ENCODE measurements at places on chromosomes 5 and 9. TPM values are rescaled to one million over a fixed set of nuclear protein-coding genes. Genes with fewer than 3 reads are reported as not detected.

Gene SLC27A4
- total RNA-seq: 8.3 TPM

Gene GRIA1
- not detected for total RNA-seq

Gene AGXT2
- not detected for total RNA-seq

Gene MSANTD3
- 19.6 TPM for total RNA-seq

Gene GPRIN1
- 0.60 TPM for total RNA-seq

Gene SMIM27
- 24.1 TPM for total RNA-seq

Gene STK32A
- total RNA-seq: not detected

Gene GDNF
- total RNA-seq: not detected

Gene GADD45G
- 14.3 TPM for total RNA-seq

Gene SPATA31E1
- not detected for total RNA-seq

Gene GZMA
- 7.9 TPM for total RNA-seq

Gene PPP1R26
- 2.1 TPM for total RNA-seq

Gene TAF11L5
- total RNA-seq: not detected

Gene SPINK13
- total RNA-seq: not detected

Gene SHROOM1
- total RNA-seq: 0.20 TPM

Gene NACC2
- 5.8 TPM for total RNA-seq

Gene PAIP2
- 123 TPM for total RNA-seq

Gene SLCO6A1
- total RNA-seq: not detected

Gene NCS1
- total RNA-seq: 0.12 TPM

Gene NUTM2G
- total RNA-seq: not detected

Gene OTP
- not detected for total RNA-seq

Gene FBXL17
- total RNA-seq: 26.8 TPM

Gene ADGRD2
- not detected for total RNA-seq

Gene SPAG8
- 0.81 TPM for total RNA-seq

Gene TCF7
- total RNA-seq: 308 TPM

Gene SHLD3
- 7.5 TPM for total RNA-seq

Gene LRRC19
- total RNA-seq: not detected

Gene GCNT4
- 5.3 TPM for total RNA-seq

Gene TRIP13
- total RNA-seq: 1.0 TPM

Gene CCIN
- total RNA-seq: 0.50 TPM

Gene RAB3C
- total RNA-seq: not detected

Gene POU5F2
- 2.9 TPM for total RNA-seq

Gene ITGA2
- total RNA-seq: 0.62 TPM

Gene PCDHB6
- total RNA-seq: not detected

Gene IFNB1
- total RNA-seq: not detected

Gene PAEP
- not detected for total RNA-seq

Gene CEP72
- 11.4 TPM for total RNA-seq

Gene GAS1
- total RNA-seq: 0.42 TPM

Gene CDC20B
- total RNA-seq: not detected

Gene LCN9
- total RNA-seq: not detected

Gene BTNL9
- 1.8 TPM for total RNA-seq

Gene CCDC69
- total RNA-seq: 74.7 TPM

Gene GRIN1
- total RNA-seq: not detected

Gene CNTFR
- total RNA-seq: not detected

Gene PRKAA1
- total RNA-seq: 123 TPM

Gene PDE8B
- 0.29 TPM for total RNA-seq

Gene PALM2AKAP2
- total RNA-seq: not detected

Gene ANKRD18A
- total RNA-seq: 21.0 TPM

Gene HTR4
- not detected for total RNA-seq

Gene STOM
- total RNA-seq: 115 TPM

Gene SEMA6A
- total RNA-seq: not detected

Gene BTF3
- total RNA-seq: 600 TPM

Gene PCDHGA7
- total RNA-seq: not detected

Gene FAXDC2
- total RNA-seq: 36.8 TPM

Gene IFNA10
- not detected for total RNA-seq

Gene CEL
- total RNA-seq: not detected

Gene CRAT
- total RNA-seq: 12.9 TPM

Gene SCGB3A2
- not detected for total RNA-seq

Gene SLC25A2
- 0.70 TPM for total RNA-seq

Measured in T-helper 17 cell (primary cell).